ENCODE measurements at places on chromosomes 6 and 20.

DNA sequence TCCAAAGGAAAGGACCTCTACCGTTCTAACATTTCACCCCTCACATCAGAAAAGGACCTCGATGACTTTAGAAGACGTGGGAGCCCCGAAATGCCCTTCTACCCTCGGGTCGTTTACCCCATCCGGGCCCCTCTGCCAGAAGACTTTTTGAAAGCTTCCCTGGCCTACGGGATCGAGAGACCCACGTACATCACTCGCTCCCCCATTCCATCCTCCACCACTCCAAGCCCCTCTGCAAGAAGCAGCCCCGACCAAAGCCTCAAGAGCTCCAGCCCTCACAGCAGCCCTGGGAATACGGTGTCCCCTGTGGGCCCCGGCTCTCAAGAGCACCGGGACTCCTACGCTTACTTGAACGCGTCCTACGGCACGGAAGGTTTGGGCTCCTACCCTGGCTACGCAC, 18.8 kb downstream of the PRDM1 start:
- DNase-seq = no peak

GRCh38 chr6:63415286-63415685, 95.5 kb upstream of the LGSN start:
- no peak for DNase-seq

- DNase-seq = no peak
Measured at GRCh38 chr6:42771741-42772100, 10.1 kb upstream of the BICRAL start.

DNA sequence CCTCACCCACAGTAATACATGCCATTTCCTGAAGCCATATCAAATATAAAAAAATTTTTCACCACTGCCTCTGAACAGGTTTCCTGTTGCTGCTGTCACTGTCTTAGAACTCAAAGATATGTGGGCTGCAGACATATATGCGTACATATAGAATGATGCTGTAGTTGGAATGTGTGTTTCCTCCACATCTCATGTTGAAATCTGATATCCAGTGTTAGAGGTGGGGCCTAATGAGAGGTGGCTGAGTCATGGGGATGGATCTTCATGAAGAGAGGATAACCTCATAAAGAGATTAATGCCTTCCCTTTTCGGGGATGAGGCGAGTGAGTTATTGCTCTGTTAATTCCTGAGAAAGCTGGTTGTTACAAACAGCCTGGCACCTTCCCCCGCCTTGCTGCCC, 7.7 kb upstream of the SCP2D1 start:
- DNase-seq = peak; percentile 44

GRCh38 chr6:26206868-26207801, 119.9 kb downstream of the HFE start:
- DNase-seq = no peak

- no peak for DNase-seq
Measured at GRCh38 chr6:128389820-128390534, 130.4 kb downstream of the PTPRK start.

DNA sequence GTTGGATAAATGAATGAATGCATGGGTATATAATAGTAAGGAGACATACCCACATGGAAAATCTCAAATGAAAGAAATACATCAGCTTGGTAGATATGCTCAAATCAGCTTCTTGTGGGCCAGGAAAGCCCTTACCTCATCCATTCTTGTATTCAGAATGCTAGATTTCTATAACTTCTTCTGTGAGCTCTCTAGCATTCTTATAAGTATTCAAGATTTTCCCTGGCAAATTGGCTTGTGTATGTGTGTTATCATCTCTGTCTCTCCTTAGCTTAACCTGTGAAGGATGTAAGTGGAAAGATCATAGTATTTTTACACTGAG, 100.8 kb downstream of the OR2B2 start:
- no peak for DNase-seq

DNA sequence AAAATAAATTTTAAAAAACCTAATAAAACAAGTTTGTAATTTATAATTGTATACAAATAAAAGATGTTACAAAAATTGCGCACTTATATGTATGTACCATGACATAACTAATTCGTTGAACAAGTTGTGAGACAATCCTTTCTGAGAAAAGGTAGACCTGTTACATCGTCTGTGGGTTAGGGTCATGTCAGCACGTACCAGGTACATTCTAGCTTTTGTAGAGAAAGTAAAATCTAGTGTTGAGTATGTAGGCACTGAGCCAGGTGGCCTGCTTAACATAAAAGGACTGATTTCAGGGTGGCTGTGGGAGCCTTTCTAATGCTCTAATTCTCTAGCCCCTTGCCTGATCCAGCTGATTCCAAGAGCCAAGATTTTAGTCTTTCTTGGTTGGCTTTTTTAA, 10.4 kb downstream of the RPL7L1 start:
- DNase-seq = no peak

- no peak for DNase-seq
Measured at GRCh38 chr6:16392010-16392409, 153.6 kb downstream of the GMPR start.

GRCh38 chr20:47326658-47327268, 29.7 kb downstream of the ZMYND8 start:
- no peak for DNase-seq

- no peak for DNase-seq
Measured at GRCh38 chr20:59131551-59132285, 31.9 kb upstream of the ZNF831 start.
